PC-3 (cell line): ENCODE measurements at places on chromosomes 12 and 14. TPM values are rescaled to one million over a fixed set of nuclear protein-coding genes. Genes with fewer than 3 reads are reported as not detected.

GRCh38 chr12:114955414-114956014 lies 271.5 kb upstream of the TBX3 start:
- H3K36me3 ChIP-seq, result no peaks in the 10 kb centered on the region
- H3K27me3 ChIP-seq, result no peaks in the 10 kb centered on the region
- H3K4me3 ChIP-seq, result no peak overlapping the region

DNA sequence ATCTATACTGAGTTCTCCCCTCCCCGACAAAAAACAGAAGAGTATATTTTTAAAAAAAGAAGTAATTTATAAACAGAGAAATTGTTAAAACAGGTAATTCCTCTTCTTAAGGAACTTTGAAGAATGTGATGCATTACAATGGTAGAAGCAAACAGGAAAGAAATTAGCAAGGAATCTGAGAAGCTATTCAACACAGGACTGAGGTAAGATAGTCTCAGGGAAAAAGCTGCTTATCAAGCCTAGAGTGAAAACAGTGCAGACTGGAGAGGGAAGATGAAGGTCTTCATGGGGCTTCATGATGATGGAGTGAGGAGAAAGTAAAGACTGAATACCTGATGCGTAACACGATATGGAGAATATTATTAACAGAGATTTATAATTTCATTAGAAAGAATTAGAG lies 880.0 kb downstream of the SLC16A7 start:
- no peak for DNase-seq
- H3K4me3 ChIP-seq, result no peak overlapping the region
- no peak overlapping the region for H3K27ac ChIP-seq
- no peaks in the 10 kb centered on the region for H3K36me3 ChIP-seq
- H3K4me1 ChIP-seq, result 0 out of 2 replicates have a peak, but pooled peaks cover 4% of the 10 kb centered on the region

- H3K4me1 ChIP-seq, result no peaks in the 10 kb centered on the region
- H3K36me3 ChIP-seq, result no peaks in the 10 kb centered on the region
- peaks cover 26% of the 10 kb centered on the region for H3K27me3 ChIP-seq
- no peak overlapping the region for H3K4me3 ChIP-seq
- no peak overlapping the region for H3K27ac ChIP-seq
- no peak for DNase-seq
Measured at GRCh38 chr14:22184830-22185168, 404.2 kb downstream of the DAD1 start.

DNA sequence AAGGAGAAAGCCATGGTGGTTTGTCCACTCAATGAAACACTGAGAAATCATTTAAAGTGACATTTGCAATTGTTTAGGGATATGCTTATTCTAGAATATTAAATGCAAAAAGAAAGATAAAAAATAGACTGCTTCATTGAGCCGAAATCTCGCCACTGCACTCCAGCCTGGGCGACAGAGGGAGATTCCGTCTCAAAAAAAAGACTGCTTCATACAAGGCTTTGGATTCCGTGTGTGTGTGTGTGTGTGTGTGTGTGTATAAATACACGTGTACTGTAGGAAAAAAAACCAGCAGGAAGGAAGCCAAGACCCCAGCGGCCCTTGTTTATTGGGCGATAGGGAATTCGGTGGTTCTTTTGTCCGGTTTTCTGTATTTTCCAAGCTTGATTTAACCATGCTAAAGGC lies 3.2 kb upstream of the ZNF839 start:
- peaks cover 56% of the 10 kb centered on the region for H3K4me1 ChIP-seq
- H3K27me3 ChIP-seq, result no peaks in the 10 kb centered on the region
- DNase-seq, result peak; percentile 35
- H3K27ac ChIP-seq, result peak overlapping the region; percentile 32
- H3K36me3 ChIP-seq, result no peaks in the 10 kb centered on the region

DNA sequence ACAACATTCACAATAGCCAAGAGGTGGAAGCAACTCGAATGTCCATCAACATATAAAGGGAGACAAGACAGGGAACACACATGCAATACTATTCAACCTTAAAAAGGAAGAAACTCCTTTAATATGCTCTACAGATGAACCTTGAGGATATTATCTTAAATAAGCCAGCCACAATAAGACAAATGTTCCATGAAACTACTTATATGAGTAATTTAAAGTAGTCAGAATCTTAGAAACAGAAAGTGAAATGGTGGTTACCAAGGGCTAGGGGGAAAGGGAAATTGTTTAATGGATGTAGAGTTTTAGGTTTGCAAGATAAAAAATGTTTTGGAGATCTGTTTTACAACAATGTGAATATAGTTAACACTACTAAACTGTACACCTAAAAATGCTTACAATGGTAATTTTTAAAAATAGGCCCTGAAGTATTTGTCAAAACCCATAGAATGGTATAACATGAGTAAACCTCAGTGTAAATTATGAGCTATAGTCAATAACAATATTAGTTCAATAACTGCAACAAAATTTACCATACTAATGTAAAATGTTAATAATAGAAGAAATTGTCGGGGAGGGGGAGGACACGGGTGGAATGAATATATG lies 71.1 kb downstream of the EGLN3 start:
- H3K4me3 ChIP-seq, result no peak overlapping the region
- no peak for DNase-seq
- 0 out of 2 replicates have a peak, but pooled peaks cover 4% of the 10 kb centered on the region for H3K4me1 ChIP-seq
- no peaks in the 10 kb centered on the region for H3K27me3 ChIP-seq
- peaks cover 7% of the 10 kb centered on the region; the same call in 1 of the 2 replicates for H3K36me3 ChIP-seq
- H3K27ac ChIP-seq, result no peak overlapping the region

- peak; percentile 33 for DNase-seq
- H3K4me1 ChIP-seq, result no peaks in the 10 kb centered on the region
- no peak overlapping the region for H3K27ac ChIP-seq
- H3K36me3 ChIP-seq, result no peaks in the 10 kb centered on the region
- H3K27me3 ChIP-seq, result peaks cover 87% of the 10 kb centered on the region
Measured at GRCh38 chr14:59707778-59708561, 131.4 kb upstream of the CCDC175 start.

DNA sequence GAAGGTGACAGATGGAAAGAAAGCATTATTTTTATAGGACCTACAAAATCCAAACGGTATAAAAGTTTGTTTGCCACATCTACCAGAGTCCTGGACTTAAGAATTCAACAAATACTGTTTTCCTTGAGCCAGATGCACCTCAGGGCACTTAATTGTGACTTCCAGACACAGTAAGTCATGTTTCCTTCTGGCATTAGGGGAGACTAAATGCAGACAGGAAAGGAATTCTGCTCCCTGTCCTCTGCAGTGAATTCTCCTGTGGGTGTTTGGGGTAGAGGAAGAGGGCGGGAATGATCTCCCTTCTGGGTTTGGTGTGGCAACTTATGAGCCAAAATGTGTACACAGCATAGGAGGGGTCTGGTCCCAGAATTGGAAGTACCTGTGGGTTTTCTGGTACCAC lies 93.9 kb upstream of the ZDHHC17 start:
- no peak for DNase-seq
- H3K27me3 ChIP-seq, result no peaks in the 10 kb centered on the region
- H3K4me3 ChIP-seq, result no peak overlapping the region
- no peak overlapping the region for H3K27ac ChIP-seq
- H3K36me3 ChIP-seq, result no peaks in the 10 kb centered on the region

GRCh38 chr12:24937553-24938244 lies 11.2 kb downstream of the BCAT1 start:
- no peaks in the 10 kb centered on the region for H3K27me3 ChIP-seq
- H3K4me3 ChIP-seq, result no peak overlapping the region
- no peak for DNase-seq
- H3K36me3 ChIP-seq, result no peaks in the 10 kb centered on the region
- no peaks in the 10 kb centered on the region for H3K4me1 ChIP-seq

- no peak overlapping the region for H3K4me3 ChIP-seq
- H3K27ac ChIP-seq, result no peak overlapping the region
- H3K4me1 ChIP-seq, result no peaks in the 10 kb centered on the region
- no peak for DNase-seq
Measured at GRCh38 chr12:68414988-68415387, 82.8 kb upstream of the MDM1 start.

DNA sequence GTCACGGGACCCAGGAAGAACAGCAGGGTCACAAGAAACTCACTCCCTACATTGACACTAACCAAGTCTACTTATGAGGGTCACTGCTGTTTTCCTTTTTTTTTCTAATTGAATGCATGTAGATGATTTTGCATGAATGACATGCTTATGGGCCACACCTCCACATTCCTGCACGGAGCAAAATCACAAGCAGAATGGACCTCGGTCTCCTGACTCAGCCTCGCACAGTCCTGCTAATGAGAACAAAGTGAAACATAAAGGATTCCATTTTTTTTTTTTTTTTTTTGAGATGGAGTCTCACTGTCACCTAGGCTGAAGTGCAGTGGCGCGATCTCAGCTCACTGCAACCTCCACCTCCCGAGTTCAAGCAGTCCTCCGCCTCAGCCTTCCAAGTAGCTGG lies 12.3 kb downstream of the SCARB1 start:
- DNase-seq, result no peak
- peaks cover 15% of the 10 kb centered on the region; the same call in 1 of the 2 replicates for H3K36me3 ChIP-seq
- no peaks in the 10 kb centered on the region for H3K27me3 ChIP-seq
- no peaks in the 10 kb centered on the region for H3K4me1 ChIP-seq

- H3K36me3 ChIP-seq, result no peaks in the 10 kb centered on the region
- peaks cover 21% of the 10 kb centered on the region for H3K4me1 ChIP-seq
- H3K27ac ChIP-seq, result no peak overlapping the region
- no peak overlapping the region for H3K4me3 ChIP-seq
- H3K27me3 ChIP-seq, result no peaks in the 10 kb centered on the region
Measured at GRCh38 chr12:1933342-1934051, 15.0 kb upstream of the CACNA2D4 start.

DNA sequence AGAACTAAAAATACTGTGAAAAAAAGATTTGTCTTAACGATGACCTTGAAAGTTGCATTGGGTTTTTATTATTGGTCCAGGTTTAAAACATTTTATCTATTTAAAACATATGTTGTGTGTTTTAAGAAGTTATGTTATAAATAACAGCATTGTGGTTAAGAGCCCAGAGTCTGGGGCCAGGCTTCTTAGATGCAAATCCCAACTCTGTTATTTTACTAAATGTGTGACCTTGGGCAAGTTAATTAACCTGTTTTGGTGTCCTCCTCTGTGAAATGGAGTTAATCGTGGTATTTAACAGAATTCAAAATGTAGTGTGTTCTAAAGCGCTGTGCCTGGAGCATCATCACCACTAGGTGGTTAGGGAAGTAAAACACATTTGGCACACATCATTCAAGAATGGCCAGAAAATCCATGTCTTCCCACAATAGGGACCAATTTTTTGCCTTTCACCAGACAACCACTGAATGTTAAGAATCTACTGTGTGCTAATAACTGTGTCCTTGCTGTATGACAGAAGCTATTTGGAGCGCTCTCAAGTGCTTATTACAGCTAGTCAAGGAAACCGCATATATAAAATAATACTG lies 133.3 kb downstream of the MON2 start:
- H3K36me3 ChIP-seq, result no peaks in the 10 kb centered on the region
- no peaks in the 10 kb centered on the region for H3K27me3 ChIP-seq
- DNase-seq, result peak; percentile 35
- no peak overlapping the region for H3K4me3 ChIP-seq

GRCh38 chr14:99548255-99548654 lies 55.8 kb downstream of the CCDC85C start:
- no peak for DNase-seq
- no peaks in the 10 kb centered on the region for H3K36me3 ChIP-seq
- H3K4me3 ChIP-seq, result no peak overlapping the region
- H3K27ac ChIP-seq, result no peak overlapping the region
- H3K4me1 ChIP-seq, result no peaks in the 10 kb centered on the region
- H3K27me3 ChIP-seq, result no peaks in the 10 kb centered on the region

- no peak overlapping the region for H3K27ac ChIP-seq
- no peak for DNase-seq
- no peak overlapping the region for H3K4me3 ChIP-seq
Measured at GRCh38 chr14:57038689-57039088, 228.4 kb upstream of the OTX2 start.

DNA sequence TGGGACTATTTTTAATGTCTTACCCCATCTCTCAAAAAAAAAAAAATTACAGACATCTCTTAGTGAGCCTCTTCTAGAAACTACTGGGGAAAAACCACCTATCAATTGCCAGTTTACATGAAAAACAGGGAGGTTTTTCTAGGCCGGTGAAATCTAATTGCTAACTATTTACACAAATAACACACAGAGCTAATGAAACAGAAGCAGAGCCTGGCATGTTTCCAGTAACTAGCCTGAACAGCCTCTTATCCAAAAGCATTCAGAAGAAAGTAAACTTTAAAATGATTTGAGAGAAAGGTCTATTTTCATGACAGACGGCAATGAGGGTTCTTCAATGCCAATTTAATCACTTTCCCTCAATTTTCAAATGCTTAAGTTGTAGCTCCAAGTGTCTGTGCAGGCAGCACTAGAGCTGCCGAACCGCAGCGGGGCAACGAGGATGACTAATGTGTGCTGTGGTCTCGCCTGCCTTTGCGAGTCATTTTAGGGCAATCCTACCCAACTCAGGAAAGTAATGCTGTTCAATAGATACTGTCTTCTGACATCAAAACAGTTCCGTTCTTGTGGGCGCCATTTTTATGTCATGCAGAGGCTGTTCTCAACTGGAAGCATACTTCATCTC lies 84.6 kb downstream of the SETD3 start:
- H3K4me1 ChIP-seq, result peaks cover 19% of the 10 kb centered on the region
- H3K27ac ChIP-seq, result peak overlapping the region; percentile 36; the same call in 1 of the 2 replicates
- H3K27me3 ChIP-seq, result no peaks in the 10 kb centered on the region
- H3K36me3 ChIP-seq, result peaks cover 5% of the 10 kb centered on the region; the same call in 1 of the 2 replicates

- DNase-seq, result no peak
- no peak overlapping the region for H3K4me3 ChIP-seq
- peaks cover 36% of the 10 kb centered on the region; the same call in 1 of the 2 replicates for H3K27me3 ChIP-seq
- no peaks in the 10 kb centered on the region for H3K36me3 ChIP-seq
- no peak overlapping the region for H3K27ac ChIP-seq
Measured at GRCh38 chr12:129704232-129704830, 199.5 kb downstream of the TMEM132D start.

DNA sequence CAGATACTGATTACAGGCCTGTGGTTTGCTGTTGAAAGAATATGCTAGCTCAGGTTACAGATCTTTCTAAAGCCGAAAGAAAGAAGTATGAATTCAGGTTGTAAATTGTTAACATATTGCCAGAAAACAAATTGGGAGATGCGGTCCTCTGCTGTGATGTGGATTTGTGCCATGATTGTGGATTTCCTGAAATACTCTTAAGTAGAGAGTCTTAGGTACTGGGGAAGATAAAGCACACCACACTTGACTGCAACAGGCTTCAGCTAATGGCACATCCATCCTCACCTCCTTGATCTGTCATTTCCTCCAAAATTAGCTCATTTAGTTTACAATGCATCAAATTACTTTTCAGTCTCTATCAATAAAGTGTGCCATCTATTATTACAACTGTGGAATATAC lies 279.2 kb downstream of the SYT1 start:
- H3K27ac ChIP-seq, result no peak overlapping the region
- DNase-seq, result no peak
- no peaks in the 10 kb centered on the region for H3K4me1 ChIP-seq
- no peaks in the 10 kb centered on the region for H3K27me3 ChIP-seq
- no peak overlapping the region for H3K4me3 ChIP-seq
- H3K36me3 ChIP-seq, result no peaks in the 10 kb centered on the region

SIX6 gene
- not detected in 2 replicates for total RNA-seq

NRL gene
- 1.5 and 1.7 TPM in 2 replicates for total RNA-seq

CCDC177 gene
- not detected in 2 replicates for total RNA-seq

BHLHE41 gene
- total RNA-seq, result 77.6 and 81.0 TPM in 2 replicates

KITLG gene
- 8.4 and 14.9 TPM in 2 replicates for total RNA-seq

C12orf50 gene
- total RNA-seq, result not detected in 2 replicates

INSM2 gene
- 0.07 TPM in 1 of 2 replicates, not detected in the other for total RNA-seq

CMA1 gene
- total RNA-seq, result not detected in 2 replicates

PPP4R3A gene
- 74.4 and 82.9 TPM in 2 replicates for total RNA-seq

INHBC gene
- total RNA-seq, result not detected in 2 replicates

SLC7A7 gene
- not detected in 2 replicates for total RNA-seq

MUCL1 gene
- not detected in 2 replicates for total RNA-seq

COQ10A gene
- 9.2 and 9.8 TPM in 2 replicates for total RNA-seq
